ENCODE measurements at places on chromosomes 1 and 21.

GRCh38 chr1:37434292-37435225 is 39.8 kb upstream of the ZC3H12A start:
- DNase-seq, result peak; percentile 76

DNA sequence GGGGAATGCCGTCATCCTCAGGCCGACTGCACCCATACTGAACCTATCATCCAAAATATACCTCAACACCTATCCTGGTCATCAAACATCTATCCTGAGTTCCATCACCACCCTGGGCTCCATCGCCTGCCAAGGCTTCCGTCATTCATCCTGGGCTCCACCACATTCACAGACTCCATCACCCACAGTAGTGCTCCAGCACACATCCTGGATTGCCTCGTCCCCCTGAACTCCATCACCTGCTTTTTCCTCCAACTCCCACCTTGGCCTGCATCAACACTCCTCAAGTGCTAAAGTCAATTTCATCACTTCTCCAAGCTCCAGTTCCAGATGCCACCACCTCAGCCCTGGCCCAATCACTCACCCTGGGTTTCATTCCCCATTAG is 7.8 kb downstream of the MAP3K6 start:
- no peak for DNase-seq

GRCh38 chr1:81549588-81550127 is 251.1 kb upstream of the ADGRL2 start:
- DNase-seq, result no peak

- DNase-seq, result no peak
Observed at GRCh38 chr1:55318116-55318817, 103.1 kb upstream of the USP24 start.

GRCh38 chr1:61089338-61089737 is 7.0 kb downstream of the NFIA start:
- DNase-seq, result no peak

- DNase-seq, result no peak
Observed at GRCh38 chr1:117398957-117399356, 31.7 kb downstream of the MAN1A2 start.

DNA sequence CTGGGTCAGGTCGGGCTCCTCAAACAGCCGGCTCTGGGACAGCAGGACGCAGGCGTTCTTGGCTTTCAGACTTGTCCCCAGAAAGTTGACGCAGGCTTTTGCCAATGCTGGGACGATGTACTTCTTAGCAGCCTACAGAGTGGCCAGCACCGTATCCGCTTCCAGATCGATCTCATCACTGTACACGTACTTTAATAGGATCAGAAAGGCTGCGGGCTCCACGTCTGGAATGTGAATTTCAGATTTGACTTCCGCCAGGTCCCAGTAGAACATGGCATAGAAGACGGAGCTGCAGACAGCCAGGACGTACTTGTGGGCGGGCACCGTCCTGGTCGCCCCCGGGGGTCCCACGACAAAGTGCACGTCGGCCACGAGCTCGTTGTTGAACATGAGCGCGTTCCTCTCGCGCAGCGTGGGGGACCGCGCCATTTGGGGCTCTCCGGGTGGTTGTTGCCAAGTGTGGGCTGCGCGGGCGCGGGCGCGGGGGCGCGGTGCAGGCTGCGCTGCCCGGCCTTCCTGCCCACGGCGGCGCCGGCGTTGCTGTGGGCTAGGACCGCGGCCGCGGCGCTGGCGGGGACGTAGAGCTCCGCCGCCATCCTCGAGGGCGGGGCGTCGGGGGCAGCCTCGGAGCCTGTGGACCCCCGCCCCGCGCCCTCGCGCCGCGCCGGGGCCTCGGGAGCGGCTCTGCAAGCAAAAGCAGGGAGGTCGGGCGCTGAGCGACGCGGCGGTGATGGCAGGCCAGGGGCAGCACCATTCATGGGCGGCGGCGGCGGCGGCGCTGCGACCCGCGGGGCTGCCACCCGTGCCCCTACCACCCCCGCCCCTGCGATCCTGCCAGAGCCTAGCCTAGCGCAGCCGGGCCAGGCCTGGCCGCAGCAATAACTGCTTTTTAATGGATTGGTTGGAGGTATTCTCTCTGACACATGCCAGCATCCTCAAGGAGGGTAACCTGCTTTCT is 10.6 kb downstream of the CNR2 start:
- DNase-seq, result no peak

GRCh38 chr1:100536031-100536430 is 1.9 kb upstream of the GPR88 start:
- DNase-seq, result no peak

DNA sequence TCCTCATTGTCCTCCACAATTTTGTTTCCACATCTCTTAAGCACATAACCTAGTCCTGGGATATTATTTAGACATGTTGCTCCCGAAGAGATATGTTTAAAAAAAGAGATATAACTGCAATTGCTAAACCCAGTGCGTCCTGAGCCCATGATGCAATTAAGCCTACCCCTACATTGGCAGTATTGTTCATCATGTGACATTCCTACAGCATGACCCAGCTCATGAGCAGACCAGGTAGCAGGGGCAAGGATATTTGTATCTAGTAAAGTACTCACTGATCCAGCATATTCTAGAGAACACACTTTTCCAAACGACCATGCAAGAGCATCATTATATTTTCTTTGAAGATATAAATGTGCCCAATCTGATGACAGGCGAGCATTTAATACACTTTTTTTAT is 1.2 kb downstream of the ADAM30 start:
- no peak for DNase-seq

- DNase-seq, result no peak
Observed at GRCh38 chr1:226764533-226764932, 25.5 kb upstream of the ITPKB start.
